ENCODE measurements at places on chromosomes 1 and 21.

GRCh38 chr1:58465825-58466629 is 80.5 kb downstream of the OMA1 start:
- DNase-seq, result no peak

DNA sequence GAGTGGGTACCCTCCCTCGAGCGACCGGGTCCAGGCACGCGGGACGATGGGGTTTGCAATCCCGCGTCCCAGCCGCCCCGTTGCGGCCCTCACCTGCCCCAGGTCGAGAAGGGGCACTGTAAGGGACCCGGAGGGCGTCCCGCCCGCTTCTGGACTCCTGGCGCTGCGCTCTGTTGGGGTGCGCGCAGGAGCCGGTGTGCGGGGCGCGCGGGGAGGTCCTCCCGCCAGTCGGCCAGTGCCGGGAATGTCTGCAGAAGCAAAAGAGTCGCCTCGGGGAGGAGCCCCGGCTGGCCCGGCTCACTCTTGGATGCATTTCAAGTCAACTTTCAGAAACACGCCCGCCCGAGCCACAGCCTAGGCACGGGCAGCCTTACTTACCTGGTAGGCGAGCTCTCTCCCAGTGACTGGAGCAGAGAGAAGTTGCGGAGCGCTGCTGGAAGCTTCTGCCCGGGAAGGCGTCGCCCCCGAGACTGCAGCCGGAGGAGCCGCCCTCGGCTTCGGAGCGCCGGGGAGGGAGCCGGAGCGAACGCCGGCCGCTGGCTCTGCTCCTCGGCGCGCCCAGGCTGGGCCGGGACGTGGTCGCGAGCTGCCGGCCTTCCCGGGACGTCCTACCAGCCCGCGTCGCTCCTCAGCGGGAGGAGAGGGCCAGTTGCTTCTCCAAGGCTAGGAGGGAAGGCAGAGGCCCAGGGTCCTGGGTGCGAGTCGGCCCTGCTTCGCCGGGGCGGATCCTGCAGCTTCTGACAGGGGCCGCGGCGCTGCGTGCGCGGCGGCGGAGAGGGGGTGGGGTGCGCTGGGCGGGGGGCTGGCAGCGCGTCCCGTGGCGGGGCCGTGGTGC is at the start of gene LMX1A:
LMX1A (minus strand) TSS at position 739 of the 835 bp plus-strand sequence. CDS start 1,156 bp downstream, outside the sequence.
- no peak for DNase-seq

DNA sequence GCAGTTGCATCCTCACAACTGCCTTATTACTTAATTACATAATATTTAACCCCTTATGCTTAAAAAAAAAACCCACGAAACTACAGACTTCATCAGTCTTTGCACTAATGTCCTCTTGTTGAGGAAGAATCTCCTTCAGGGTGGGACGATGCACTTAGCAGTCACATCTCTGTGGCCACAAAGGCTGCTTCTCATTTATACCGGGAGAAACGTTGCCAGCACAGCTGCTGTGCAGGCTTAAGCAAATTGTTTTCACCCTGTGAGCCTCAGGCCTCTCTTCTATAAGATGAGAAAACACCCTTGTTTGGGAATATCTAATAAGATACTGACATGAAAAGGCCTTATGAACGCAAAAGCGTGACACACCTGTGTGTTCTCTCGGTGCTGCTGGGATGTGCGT is 2.9 kb upstream of the OBSCN start:
- no peak for DNase-seq

DNA sequence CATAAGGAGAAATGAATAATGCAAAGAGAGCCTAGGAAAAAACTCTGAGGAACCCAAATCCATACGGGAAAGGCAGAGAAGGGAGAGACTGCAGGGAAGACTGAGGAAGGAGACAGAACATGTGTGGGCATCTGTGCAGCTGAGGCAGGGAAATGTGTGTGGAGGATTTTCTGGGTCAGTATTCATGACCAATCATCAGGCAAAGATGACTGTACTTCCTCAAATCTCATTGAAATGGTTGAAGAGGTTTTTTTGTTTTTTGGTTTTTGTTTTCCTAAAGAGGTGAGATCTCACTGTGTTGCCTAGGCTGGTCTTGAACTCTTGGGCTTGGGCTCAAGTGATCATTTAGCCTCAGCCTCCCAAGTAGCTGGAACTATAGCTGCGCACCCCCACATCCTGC is 15.7 kb downstream of the DIP2A start:
- no peak for DNase-seq

GRCh38 chr1:202567738-202568137 is 142.5 kb downstream of the SYT2 start:
- no peak for DNase-seq

DNA sequence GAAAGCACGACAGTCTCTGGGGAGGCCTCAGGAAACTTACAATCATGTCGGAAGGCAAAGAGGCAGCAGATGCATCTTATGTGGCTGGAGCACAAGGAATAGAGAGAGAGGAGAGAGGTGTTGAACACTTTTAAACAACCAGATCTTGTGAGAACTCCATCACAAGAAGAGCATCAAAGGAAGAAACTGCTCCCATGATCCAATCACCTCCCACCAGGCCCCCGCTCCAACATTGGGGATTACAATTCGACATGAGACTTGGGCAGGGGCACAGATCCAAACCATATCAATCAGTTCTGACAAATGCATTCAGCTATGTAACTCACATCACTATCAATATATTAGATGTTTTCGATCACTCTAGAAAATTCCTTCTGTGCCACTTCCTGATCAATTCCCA is 37.6 kb downstream of the ETS2 start:
- no peak for DNase-seq

- no peak for DNase-seq
Measured at GRCh38 chr1:32984090-32984454, 19.5 kb upstream of the RNF19B start.

DNA sequence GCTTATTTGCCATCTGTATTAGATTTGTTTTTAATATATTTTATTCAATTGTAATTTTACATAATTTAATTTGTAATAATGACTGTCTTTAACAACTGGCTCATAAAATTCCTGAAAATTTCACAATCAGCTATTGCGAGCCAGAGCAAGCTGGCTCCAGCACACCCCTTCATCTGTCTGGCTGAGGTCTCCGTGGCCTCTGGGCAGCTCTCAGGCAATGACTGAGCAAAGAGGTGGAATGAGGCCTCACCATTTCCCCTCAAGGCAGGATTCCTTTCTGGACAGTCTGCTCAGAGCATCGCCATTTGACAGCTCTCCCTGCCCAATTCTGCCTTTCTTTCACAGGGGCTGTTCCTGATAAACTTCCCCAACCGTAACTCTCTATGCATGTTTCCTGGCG is 5.8 kb upstream of the KANK4 start:
- DNase-seq, result no peak

Measured in stimulated activated CD8-positive, alpha-beta memory T cell treated with anti-CD3 and anti-CD28 coated beads, Interleukin-4, amount 100 ng/mL, for 1 hour (primary cell).